ENCODE measurements at places on chromosomes 12 and 14.

- DNase-seq = no peak
Measured at GRCh38 chr12:19457561-19457960, 18.3 kb downstream of the AEBP2 start.

GRCh38 chr12:87596134-87596533 is 433.1 kb downstream of the C12orf50 start:
- no peak for DNase-seq

GRCh38 chr14:100609331-100609870 is 22.2 kb upstream of the BEGAIN start:
- no peak for DNase-seq

DNA sequence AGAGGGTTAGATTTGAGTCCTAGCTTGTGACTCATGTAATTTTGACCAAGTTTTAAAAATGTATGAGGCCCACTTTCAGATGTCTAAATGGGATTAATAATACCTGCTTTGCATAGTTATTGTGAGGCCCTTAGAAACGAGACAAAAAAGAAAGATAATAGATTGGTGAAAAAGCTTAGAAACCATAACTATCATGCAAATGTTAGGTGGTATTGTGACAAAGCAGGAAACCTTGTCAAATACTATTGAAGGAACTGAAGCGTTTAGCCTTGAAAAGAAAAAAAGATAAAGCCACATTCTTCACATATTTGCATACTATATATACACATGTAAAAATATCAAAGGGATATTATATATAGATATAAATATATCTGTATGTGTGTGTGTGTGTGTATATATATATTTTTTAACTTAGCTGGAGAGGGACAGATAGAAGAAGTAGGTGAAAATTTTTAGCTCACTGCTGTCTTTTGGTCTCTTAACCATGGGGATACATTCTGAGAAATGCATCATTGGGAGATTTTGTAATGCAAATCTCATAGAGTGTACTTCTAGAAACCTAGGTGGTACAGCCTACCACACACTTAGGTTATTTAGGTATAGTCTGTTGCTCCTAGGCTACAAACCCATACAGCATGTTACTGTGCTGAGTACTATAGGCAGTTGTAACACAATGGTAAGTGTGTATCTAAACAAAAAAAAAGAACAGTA is 270.3 kb downstream of the CCDC91 start:
- DNase-seq = no peak

- DNase-seq = peak; percentile 94
Measured at GRCh38 chr14:65850429-65851135, 438.1 kb downstream of the FUT8 start.

GRCh38 chr12:43551971-43552559 is at the start of gene ADAMTS20:
Gene ADAMTS20 (minus strand): TSS chr12:43552203. CDS start chr12:43551921, 282 bp downstream.
- DNase-seq = no peak

DNA sequence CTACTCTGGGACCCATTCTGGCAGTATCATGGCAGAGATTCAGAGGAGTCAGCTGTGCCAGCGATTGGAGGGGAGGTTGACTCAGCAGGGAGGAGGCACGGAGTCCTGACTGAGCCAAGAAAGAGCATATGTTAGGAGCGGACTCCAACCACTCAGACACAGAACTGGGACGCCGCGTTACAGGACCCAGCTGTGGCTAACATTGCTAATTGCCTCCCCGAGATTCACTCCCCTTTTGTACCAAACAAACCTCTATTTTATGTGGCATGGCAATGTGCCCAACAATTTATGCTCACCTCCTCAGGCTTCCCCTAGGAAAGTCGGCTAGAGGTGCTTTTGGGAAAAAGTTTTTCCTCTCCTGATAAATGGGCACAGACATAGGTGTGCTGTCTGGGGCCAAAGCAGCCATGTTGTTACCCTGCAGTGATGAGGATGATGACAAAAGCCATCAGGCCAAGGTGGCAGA is 15.2 kb upstream of the CLIP1 start:
- peak; percentile 95 for DNase-seq

GRCh38 chr14:76133103-76133502 is 18.6 kb upstream of the GPATCH2L start:
- DNase-seq = no peak

DNA sequence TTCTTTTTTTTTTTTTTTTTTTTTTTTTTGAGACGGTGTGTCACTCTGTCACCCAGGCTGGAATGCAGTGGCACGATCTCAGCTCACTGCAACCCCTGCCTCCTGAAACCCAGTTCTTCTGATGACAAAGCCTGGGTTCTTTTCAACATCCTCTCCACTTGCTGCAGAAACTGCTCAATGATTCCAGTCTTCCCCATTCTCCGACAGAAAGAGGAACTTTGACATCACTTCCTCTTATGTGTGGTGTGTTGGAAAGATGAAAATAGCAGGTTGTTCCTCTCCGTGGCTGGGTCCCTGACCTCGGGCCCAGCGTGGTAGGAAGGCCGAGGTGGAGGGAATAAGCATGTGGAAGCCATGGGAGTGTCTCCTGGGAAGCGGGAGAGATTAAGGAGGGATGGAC is 198.4 kb downstream of the PHETA1 start:
- no peak for DNase-seq

GRCh38 chr14:75487155-75487671 is 35.1 kb upstream of the BATF start:
- no peak for DNase-seq

DNA sequence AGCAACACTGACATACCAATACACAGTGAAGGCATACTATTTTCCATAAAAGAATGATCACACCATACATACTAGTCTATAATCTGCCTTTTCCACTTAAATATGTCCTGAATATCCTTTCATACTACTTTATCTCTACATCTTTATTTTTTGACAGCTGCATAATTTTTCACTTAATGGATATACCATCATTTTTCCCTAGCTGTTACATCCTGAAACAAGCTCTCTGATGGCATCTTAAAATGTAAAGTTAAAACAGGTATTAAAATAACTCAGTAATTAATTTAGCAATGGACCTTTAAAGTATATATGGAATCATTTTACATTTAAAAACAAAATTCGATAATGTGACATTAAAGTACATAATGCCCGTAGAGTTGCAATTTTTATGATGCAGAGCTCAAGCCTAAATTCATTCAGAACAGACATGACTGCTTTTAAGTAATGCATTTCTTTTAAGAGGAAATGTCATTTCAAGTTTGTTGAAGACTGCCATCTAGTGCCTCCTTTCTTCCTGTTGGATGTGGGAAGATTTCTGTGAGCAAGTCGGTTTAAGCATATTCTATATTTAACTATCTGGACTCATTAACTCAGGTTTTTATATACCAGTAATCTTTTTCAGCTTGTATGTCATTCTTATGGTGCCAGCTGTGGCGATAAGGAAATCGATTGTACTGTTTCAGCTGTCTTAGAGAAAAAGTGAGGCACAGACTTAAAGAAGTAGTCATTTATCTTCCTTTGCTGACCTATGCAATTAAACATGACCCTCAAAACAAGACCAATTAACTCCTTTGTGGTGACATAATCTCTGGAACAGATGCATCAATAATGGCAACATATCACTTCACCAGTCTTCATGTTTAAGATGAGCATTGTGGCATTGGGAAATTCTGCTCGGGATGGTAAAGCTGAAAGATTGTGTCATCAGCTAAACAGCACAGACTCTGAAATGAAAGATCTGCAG is 20.3 kb downstream of the PRICKLE1 start:
- DNase-seq = peak; percentile 23

DNA sequence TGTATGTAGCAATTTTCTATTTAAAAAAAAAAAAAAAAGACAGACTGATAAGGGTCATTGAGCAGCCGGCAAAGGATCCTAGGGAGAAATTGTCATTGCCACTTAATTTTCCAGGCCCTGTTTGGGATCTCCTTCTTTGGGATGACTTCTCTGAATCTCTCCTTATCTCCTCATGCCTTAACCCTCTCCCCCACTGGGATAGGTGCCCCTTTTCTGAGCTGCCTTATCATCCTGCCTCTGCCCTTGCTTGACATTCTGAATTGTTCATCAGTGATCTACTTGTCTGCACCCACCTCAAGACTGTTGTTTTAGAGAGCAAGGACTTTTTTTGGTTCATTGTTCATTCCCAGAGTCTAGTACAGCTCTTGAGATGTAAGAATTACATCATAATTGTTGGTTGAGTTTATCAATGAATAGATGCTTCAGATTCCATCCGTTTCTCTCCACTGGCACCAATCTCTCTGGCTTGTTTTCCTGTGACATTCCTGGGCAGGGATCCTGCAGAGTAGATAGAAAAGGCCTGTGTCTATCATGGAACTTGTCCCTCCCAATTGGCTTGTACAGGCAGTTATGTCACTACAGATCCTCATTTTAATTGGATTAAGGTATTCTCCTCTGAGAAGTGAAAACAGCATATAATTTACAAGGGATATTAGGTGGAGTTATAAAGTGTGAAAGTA is 42.6 kb downstream of the SOCS2 start:
- no peak for DNase-seq

- no peak for DNase-seq
Measured at GRCh38 chr12:75633789-75634188, 122.4 kb upstream of the KRR1 start.

- no peak for DNase-seq
Measured at GRCh38 chr12:7134396-7135166, 4.4 kb downstream of the CLSTN3 start.

DNA sequence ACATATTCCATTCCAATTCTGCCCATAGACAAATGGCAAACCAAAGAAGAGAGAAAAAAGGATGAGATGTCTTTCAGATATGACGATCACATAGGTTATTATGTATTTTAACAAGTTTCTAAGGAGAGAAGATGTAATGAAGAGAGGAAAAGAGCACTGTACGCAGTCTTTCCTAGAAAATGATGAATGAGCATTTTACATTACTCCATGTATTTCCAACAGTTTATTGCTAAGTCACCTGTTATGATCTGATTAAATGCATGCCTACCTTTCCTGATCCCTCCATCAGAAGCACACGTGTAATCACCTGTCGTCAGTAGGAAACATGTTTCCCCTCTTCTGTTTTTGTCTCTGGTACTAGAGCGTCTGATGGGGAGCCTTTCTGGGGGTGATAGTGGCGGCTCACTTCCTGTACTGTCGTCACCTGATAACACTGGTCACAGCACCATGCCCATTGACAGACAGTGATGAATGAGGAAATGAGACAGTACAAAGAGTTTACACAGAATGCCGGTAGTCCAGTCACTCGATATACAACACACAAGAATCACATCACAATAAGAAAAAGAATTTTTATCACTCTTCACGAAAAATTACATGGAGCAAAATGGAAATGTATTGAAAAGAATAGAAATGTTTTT is 161.6 kb downstream of the KCNC2 start:
- DNase-seq = no peak

- DNase-seq = no peak
Measured at GRCh38 chr12:116540622-116541152, 18.5 kb upstream of the MAP1LC3B2 start.

DNA sequence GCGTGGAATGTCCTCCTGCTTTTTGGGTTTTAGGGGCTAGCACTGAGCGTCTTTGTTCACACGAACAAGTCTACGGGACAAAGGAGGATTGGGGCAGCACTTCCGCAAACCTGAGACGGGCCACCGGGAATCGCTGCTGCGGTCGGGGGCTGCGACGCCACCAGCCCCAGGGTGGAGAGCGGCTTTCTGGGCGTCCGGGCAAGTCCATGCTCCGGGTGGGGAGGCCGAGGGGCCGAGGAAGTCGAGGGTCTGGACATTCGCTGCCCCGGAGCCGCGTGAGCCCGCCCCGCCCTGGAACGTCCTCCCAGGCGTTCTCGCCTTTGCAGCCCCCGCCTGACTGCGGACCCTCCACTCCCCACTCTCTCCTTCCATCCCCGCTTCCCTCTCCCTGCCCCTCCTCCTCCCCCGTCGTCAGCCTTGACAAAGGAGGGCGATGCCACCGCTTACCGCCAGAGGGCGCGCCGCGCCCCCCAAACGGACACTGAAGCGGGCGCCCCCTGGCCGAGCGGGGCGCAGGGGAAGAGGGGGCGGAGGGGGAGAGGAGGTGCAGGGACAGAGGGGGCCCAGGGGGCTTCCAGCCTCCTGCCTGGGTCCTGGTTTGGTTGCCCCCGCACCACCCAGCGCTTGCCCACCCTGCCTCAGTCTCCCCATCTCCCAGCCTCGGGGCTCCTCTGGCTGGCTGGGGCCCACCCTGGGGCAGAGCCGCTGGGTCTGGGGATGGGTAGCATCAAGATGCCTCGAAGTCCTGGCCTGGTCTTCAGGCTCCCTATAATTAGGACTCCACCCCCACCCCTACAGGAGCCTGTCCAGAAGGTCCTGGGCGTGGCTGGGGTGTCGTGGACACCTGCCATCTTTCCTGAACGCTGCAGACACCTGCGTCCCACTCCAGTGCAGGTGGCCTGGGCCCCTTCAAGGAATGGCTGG is 39.1 kb upstream of the INF2 start:
- peak; percentile 69 for DNase-seq

GRCh38 chr12:8849876-8850275 is 27.5 kb downstream of the A2ML1 start:
- DNase-seq = no peak

DNA sequence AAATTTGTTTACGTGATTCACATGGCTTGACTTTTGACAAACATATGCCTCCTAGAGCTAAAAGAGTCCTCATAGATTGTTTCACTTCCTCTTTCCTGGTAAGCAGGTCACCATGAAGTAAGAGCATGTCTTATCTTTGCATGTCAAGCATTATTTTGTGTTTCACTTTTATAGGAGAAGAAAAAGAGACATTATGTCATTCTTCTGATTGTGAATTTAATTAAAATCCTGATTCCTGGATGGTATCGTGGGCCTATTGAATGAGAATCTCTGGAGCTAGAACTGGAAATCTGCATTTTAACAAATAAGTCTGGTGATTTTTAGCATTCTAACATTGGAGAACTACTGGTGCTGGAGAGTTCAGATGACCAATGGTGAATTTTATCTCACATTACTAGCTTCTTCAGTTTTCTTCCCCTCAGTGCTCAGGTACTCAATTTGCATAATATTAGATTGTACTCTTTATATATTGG is 218.6 kb upstream of the ATP2B1 start:
- DNase-seq = no peak

DNA sequence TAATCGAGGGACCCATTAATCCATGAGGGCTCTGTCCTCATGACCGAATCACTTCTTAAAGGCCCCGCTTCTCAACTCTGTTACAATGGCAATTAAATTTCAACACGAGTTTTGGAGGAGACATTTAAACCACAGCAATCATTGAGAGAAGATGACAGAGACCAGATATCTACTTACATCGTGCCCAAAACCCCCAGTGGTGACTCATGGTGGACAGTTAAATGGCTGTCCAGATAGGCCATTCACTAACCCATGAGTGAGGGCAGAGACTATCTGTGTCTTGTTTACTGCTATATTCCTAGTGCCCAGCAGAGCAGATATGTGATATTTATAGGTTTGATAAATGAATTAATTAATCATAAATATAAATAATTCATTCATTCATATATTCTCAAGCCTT is 20.0 kb upstream of the FLVCR2 start:
- no peak for DNase-seq

DNA sequence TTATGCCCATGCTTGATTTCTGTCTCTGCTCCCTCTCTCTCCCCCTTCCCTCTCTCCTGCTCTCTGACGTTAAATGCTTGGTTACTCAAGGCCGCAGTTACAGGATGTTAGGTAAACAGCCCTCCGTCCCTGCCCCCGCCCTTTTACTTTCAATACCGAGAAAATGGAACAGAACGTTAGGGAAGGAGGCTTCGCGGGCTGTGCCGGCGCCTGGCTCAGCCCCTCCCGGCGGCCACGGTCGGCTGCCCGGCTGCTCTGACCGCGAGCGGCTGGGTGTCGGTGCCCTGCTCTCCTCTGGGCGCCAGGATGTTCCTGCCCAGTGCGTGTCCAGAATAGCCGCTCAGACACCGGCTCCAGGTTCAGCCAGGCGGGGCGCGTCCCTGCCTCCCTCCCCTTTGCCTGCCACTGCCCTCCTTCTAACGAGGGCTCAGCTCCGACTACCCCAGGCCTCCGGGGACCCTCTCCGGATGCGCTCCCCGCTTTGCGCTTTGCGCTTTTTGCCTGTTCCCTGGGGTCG is 166.1 kb downstream of the ADCK1 start:
- DNase-seq = no peak

GRCh38 chr12:103908877-103909276 is 21.3 kb upstream of the HSP90B1 start:
- no peak for DNase-seq

Data from NCI-H1694 (cell line).